Stimulated activated CD8-positive, alpha-beta memory T cell treated with anti-CD3 and anti-CD28 coated beads, Interleukin-7, amount 100 ng/mL, for 1 hour (primary cell): ENCODE measurements at places on chromosomes 4 and X.
A peak's percentile ranks its signal among the peaks of the same experiment; 100 is the strongest.

- DNase-seq: no peak
Observed at GRCh38 chrX:145213504-145213903, 33.8 kb upstream of the SPANXN1 start.

- DNase-seq: no peak
Observed at GRCh38 chrX:126836186-126836585, 16.7 kb downstream of the PRR32 start.

DNA sequence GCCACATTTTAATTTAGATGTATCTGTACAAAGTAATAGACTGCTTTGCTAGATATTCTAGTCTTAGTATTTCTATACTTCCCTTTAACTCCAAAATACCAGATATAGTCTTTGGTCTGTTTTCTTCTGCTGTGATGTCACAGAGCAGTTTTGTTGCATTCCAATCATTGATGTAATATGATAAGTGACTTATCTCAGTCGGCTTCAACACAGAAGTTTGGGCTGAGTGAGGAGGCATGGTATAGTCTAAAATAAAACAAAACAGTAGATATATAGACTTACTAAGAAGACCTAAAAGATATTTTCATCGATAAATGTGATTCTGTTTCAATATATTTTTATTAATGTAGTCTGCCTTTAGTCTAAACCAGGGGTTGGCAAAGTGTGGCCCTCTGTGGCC lies 169.9 kb downstream of the DCK start:
- no peak for DNase-seq

GRCh38 chr4:128981377-128981776 lies 112.0 kb downstream of the SCLT1 start:
- no peak for DNase-seq

DNA sequence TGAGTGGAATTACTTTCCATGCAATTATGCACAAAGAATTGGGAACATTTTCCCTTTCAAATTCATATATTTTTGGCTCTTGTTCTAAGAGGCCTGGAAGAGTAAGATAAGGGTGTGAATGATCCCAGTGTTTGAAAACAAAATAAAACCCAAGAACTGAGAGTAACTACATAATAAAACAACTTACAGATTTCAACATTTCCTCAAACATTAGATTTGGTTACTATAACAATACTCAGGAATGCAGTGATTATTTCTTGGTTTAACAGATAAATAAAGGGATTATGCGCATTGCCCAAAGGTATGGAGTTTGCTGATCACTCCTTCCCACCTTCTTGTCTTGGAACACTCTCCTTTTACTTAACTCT lies 292.5 kb downstream of the CAMK2D start:
- no peak for DNase-seq

GRCh38 chr4:162154862-162155540 lies 8.8 kb downstream of the FSTL5 start:
- DNase-seq: no peak

DNA sequence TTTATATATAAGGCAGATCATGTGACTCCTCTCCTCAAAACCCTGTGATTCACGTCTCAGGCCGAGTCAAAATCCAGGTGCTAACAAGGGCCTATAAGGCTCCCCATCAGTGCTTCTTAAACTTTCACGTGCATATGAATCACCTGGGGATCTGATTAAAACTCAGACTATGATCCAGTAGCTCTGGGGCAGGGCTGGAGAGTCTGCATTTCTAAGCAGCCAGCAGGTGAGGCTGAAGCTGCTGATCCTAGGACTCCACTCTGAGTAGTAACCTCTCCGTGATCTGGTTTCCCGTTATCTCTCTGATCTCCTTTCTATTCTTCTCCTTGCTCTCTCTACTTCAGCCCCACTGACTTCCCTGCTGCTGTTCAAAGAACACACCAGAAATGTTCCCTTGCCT lies 252.4 kb upstream of the RPS6KA3 start:
- no peak for DNase-seq

DNA sequence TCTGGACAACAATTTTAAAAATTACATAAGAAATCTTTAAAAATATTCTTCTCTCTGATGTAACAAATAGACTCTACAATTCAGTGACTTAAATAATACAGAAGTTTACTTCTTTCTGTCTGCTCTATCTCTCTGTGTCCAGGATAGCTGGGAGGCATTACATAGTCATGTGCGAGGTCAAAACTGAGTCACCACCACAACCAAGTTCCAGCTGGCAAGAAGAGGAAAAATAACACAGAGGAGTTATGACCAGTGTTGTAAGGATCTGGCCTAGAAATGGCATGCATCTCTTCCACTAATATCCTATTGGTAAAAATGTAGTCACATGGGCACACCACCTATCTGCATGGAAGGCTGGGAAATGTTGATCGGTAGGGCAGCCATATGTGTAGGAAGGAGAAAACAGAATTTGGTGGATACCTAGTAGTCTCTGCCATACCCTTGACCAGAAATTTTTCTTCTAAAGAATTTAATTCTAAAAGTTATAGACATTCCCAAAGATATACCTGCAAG lies 39.4 kb upstream of the WDFY3 start:
- no peak for DNase-seq

GRCh38 chr4:176001151-176002006 lies 64.3 kb upstream of the WDR17 start:
- DNase-seq: no peak

DNA sequence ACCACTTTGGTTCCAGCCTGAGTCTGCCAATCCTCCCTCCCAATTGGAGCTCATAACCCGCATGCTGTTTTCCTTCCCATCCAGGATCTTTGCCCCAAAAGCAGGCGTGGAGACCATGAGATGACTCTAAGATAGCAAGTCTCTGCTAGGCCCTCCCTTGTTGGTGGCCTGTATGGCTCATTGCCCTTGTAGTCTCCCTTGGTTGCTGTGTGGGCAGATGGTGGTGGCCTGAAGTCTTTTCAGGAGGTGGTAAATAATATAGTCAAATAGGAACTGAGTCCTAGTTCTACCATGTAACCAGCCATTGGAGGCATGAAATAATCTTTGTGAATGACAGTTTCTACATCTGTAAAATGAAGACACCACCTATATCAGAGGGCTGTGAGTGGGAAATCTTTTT lies 1.2 kb downstream of the ATP6AP1 start:
- no peak for DNase-seq

DNA sequence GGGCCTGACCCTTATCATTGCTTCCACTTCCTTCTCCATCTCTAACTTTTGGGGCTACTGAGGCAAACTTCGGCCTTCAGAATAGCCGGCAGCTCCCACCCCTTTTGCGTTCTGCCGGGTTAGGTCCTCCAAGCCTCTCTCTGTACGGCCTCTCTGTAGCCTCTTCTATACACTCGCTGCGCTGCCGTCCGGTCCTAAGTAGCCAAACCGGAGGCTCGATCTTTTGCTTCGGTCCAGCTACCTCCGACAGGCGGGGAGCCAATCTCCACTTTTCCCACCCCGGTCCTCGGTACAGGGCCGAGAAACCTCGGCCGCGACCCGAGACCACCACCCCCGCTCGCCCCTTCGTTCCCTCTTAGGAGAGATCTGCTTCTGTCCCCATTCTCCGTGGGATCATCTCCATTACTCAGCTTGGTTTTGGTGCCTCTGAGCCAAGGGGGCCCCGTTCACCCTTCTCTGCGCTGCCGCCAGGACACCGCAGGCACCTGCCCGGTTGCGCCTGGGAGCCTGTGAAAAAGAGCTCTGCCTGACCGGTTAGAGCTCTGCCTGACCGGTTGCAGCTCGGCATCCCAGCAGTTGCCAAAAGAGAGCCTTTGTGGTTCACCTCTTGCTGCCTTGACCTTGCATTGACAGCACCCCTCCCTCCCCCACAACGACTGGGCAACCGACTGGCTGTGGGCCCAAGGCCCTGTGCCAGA lies 1.0 kb upstream of the HTR2C start:
- DNase-seq: no peak

- no peak for DNase-seq
Observed at GRCh38 chrX:69506617-69507499, 2.7 kb downstream of the NALF2 start.

GRCh38 chrX:48025561-48025960 lies 18.8 kb downstream of the SPACA5 start:
- no peak for DNase-seq

DNA sequence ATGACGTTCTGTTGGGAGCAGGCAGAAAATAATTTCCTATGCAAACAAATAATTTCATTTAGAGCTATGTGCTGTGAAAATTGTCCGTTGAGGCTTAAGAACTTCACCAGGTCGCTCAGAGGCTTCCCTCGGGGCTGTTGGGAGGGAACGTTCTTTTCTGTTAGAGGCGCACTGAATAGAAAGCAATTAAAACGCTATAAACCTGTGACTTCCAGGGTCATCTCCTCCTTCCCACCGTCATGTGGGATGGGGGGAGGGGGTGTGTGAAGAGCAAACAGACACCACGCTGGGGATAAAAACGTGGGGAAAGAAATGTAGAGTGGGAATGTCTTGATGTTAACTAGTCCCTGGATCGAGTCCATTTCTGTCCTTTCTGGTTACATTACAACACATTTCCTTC lies 35.2 kb upstream of the ZNF518B start:
- DNase-seq: no peak

- DNase-seq: peak; percentile 15
Observed at GRCh38 chr4:82739287-82740190, 59.1 kb downstream of the SCD5 start.

DNA sequence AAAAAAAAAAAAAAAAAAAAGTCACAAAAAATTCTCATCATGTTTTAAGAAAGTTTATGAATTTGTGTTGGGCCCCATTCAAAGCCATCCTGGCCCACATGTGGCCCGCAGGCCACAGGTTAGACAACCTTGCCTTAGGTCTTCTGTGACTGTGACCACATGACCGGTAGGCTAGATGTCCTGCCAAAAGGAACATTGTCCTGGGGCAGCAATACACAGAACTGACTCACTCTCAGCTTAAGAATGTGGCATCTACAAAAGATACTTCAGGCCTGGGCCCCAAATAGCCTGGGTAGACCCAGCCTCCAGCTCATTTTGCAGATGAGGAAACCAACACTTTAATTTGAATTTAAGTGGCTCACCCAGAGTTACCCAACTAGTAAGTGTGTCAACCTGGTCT lies 10.0 kb downstream of the AWAT2 start:
- no peak for DNase-seq

GRCh38 chr4:117889978-117890377 lies 144.3 kb upstream of the NDST3 start:
- DNase-seq: no peak

GRCh38 chrX:39242187-39242586 lies 440.9 kb downstream of the MID1IP1 start:
- no peak for DNase-seq

GRCh38 chrX:19660604-19661255 lies 145.4 kb upstream of the MAP3K15 start:
- no peak for DNase-seq

GRCh38 chrX:104084534-104085277 lies 8.7 kb upstream of the TMSB15C start:
- DNase-seq: no peak
